HS-5 (cell line): ENCODE measurements at places on chromosomes 5 and 9.

DNA sequence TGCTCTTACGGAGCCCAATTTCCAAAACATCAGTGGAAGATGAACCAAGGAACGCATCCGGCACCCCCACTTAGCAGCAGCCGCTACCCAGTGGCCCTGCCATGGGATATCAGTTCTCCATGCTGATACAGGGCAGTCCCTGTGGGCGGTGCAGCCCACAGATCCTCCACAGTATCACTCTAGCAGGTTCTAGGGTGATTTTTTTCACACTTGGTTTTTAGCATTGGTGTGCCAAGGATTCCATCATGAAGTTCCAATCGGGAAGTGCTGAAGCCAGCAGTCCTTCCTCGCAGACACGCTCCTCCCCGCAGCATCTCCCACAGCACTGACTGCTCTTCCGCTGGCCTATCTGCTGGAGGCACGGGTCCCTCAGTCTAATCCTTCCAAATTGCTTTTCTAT lies 261.9 kb downstream of the SYK start:
- DNase-seq = no peak

- DNase-seq = peak; percentile 36
These were observed 586.4 kb downstream of the TAF11L14 start for GRCh38 chr5:18220631-18221030.

DNA sequence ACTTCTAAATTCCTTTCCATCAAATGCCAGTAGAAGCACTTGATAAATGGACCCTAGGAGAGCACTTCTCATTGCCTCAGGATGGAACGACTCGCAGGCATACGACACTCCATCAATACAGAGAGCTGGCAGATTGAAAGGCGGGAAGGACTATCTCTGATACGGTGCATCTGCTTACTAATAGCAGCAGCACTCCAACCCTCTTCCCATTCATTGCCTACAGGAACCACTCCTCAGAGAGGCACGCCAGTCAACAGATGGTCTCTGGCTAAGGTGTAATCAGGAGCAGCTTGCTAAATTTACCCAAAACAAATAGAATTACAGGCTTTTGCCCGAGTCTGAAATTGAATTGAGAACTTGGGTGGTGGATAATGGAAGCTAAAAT lies 168.1 kb downstream of the EFNA5 start:
- no peak for DNase-seq

DNA sequence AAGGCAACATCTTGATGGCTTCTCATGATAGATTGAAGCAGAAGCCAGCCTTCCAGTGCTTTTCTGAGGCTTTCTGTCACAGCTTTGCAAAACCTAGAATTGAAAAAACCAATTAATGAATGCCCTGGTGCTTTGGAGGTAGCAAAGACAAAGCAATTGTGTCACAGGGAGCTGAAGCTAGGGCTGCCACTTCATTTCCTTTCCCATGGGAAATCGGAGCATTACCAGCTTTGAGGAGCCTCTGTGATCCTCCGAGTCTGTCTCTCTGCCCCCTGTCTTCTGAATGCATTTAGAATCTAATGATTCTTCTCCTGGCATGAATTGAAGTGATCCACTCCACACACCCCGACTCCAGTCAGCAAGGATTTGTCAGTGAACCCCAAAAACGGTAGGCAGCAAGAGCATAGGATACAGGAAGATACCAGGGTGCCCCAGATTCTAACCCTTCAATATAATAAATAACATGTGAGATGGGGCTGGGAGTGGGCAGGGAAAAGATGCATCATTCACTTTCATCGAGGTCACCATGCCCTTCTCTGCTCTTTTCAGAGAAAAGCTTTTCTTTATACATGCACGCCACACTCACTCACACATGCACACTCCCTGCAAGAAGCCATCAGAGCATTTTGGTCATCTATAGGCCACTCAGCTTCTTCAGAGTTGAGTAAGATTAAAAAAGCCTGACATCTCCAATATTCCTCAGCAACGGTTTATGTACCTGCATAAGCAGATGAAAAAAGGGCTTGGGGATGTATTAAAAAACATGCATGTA lies 247.7 kb upstream of the ZNF462 start:
- no peak for DNase-seq

DNA sequence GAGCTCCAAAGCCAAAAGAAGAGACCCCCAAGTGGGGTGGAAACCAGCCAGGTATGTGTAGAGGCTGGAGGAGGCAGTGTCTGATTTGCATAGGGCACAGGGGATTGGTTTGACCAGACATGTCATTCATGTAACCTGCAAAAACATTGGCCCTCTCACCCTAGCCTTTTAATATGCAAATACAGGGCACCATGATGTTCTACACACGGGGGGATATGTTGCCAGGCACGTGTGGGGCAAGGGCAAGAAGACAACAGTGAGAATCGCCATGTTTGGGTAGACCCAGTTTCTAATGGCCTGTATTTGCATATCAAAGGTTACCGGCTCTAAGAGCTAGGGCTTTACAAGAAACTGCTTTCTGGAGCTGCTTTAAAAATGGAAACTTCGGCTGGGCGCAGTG lies 208.9 kb downstream of the GOLPH3 start:
- DNase-seq = no peak

- peak; percentile 30 for DNase-seq
These were observed 542.5 kb downstream of the TLE1 start for GRCh38 chr9:81146684-81147337.

DNA sequence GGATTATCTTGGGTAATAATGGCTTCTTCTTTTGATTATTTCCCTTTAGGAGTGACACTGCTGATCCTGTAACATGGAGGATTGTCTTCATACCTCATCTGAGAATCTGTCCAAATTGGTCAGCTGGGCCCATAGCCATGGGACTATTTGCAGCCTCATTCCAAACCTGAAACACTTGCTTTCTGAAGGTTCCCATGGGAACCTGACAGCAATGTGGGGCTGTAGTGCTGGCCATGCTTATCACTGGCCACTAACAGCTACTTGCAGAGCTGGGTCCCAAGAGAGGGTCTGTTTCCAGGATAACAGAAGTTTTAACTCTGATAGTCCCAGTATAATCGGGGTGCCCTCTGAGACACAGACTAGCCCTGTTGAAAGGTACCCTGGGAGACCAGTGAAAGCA lies 87.4 kb downstream of the KIAA1958 start:
- no peak for DNase-seq
